ENCODE measurements at places on chromosomes 5 and 9. TPM values are rescaled to one million over a fixed set of nuclear protein-coding genes. Genes with fewer than 3 reads are reported as not detected.

Gene TLX3
- total RNA-seq: not detected

Gene ANKRD18A
- total RNA-seq: 11.6 TPM

Gene AGXT2
- 8.0 TPM for total RNA-seq

Gene GAS1
- 8.2 TPM for total RNA-seq

Gene SERF1B
- 19.9 TPM for total RNA-seq

Gene NAIP
- 43.1 TPM for total RNA-seq

Gene DAPK1
- total RNA-seq: 166 TPM

Gene GRXCR2
- not detected for total RNA-seq

Gene FOXD4L3
- not detected for total RNA-seq

Gene FAM81B
- 1.9 TPM for total RNA-seq

Gene CLIC3
- 4.0 TPM for total RNA-seq

Gene FBXL7
- total RNA-seq: 6.1 TPM

Gene MAST4
- total RNA-seq: 31.4 TPM

Gene TSSK1B
- total RNA-seq: 0.13 TPM

Gene IPO11
- total RNA-seq: 36.1 TPM

Gene EPB41L4B
- 6.5 TPM for total RNA-seq

Gene PCDHGA2
- 4.7 TPM for total RNA-seq

Gene FGF18
- total RNA-seq: 1.8 TPM

Gene FRMD3
- total RNA-seq: 11.0 TPM

All from kidney (tissue), 22 donors.